Activated naive CD8-positive, alpha-beta T cell treated with anti-CD3 and anti-CD28 coated beads, Interleukin-2, amount 50 U/mL, for 24 hours (primary cell): ENCODE measurements at places on chromosomes 3 and 15.

DNA sequence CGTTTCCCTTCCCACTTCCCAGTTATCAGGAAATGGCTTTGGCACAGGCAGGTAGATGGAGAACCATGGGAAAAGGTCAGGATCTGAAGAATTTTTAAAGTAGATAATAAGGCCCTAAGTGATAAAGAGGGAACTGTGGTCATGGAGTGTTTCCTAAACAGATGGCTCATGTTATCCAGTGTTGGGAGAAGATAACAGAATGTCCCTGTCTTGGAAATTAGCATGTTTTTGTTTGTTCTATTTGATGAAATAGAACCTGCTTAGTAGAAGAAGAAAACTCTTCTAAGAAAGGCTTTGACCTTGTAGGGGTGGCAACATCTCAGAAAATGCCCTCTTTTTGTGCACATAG lies 8.8 kb downstream of the LRRC3B start:
- no peak for DNase-seq

DNA sequence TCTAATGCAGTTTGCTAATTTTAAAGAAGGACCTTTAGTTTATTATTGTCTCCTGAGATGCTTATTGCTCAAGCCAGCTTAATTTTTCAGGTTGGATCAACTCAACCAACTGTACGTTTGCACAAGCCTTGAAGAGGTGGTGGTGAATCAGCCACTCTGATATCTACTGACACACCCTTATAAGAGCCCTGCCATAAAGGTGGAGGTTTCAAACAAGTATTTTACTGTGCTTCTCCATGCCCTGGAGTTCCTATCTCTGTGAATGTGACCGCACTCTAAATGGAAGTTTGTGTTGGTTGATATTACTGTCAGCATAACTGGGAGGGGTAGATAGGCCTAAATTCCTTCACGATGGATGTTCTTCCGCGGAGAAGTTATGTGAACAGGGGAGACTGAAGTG lies 297.3 kb upstream of the UBE2E1 start:
- DNase-seq = no peak

- no peak for DNase-seq
These were observed 2.5 kb upstream of the LPP start for GRCh38 chr3:188151438-188151837.

DNA sequence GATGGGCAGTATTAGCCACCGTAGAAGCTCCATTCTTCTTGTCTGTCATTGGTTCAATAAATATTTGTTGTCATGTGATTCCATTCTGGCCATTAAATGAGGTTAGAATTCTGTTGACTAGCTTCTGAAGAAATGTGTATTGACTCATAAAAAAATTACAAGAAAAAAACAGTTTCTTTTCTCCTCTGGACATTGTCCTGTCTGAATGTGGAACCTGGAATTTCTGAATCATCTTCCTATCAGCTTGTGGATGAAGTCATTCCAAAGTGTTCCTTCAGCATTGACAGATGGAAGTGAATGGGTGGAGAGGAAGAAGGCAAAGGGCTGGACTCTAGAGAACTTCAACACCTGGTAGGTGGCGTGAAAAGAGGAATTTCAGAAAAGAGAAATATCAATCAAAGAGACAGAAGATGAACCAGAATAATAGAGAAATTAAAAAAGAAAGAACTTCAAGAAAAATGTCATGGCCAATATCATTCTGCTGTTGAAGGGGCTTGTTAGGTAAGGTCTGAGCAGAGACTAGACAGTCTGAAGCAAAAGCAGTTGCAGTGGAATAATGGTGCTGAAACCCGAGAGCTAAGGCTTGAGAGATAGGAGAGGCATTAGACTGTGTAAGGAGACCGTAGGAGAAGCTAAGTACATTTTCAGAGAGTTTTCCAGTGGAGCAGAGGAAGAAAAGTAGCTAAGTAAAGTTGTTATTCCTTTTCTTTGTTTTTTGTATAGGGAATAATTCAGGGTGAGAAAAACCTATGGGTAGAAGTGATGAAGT lies 806.6 kb downstream of the SQOR start:
- no peak for DNase-seq
